ENCODE measurements at places on chromosomes 4 and X. TPM values are rescaled to one million over a fixed set of nuclear protein-coding genes. Genes with fewer than 3 reads are reported as not detected.

CHRNA9 gene
- not detected for total RNA-seq

TBC1D8B gene
- 2.3 TPM for total RNA-seq

SOWAHB gene
- total RNA-seq: not detected

DNA sequence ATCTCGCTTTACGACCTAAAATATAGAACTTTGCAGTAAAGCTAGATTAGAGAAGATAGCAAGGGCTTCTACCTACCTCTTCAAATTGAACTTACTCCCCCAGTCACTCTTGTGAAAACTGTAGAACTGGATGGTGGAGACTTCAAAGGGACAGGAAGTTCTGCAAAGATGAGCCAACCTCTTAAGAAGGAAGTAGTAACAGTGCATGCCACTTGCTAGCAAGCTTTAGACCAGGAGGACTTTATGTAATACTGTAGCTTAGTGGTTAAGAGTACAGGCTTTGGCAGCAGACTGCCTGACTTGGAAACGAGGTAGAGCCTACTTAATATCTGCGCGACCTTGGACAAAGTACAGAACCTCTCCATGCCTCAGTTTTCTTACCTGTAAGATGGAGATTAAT, 27.5 kb upstream of the VBP1 start:
- no peak for DNase-seq

- DNase-seq: no peak
These were observed 1.2 kb downstream of the USP46 start for GRCh38 chr4:52657618-52658501.

Measured in activated naive CD4-positive, alpha-beta T cell treated with anti-CD3 and anti-CD28 coated beads, Interleukin-2, amount 50 U/mL, for 72 hours (primary cell).